ENCODE measurements at places on chromosomes 2 and 18.

DNA sequence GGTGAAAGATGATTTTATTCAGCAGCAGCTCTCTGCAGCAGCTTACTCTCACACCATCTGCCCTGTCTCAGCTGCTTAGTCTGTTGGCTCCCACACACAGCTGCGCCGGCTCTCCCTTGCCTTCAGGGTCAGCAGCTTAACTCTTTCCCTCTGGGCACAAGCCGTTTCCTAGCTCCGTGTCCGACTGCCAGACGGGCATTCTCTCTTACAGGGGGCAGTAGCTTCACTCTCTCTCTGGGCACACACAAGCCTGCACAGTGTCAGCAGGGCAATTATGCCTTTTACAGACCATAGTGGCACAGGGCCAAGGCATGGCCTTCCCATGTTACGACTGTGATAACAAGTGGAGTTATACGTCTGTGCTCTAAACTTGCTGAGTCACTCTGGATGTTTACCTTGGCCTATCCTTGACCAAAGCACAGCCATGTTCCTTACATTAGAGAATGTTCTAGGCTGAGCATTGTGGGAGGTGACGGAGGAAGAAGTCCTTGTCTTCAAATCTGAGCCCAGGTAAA lies 31.7 kb downstream of the PCARE start:
- DNase-seq, result no peak

DNA sequence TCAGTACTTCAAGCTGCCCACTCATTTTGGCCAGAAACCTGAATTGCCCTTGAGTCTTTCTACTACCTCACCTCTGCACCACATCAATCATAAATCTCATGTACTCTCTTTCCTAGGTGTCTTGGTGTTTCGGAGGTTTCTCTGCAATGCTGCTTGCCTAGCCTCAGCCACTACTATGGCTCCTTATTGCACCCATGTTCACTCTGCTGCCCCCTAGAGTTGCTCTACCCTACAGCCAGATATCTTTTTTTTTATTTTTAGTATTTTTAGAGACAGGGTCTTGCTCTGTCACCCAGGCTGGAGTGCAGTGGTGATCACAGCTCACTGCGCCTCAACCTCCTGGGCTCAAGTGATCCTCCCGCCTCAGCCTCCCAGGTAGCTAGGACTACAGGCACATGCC lies 413.0 kb downstream of the PTPRM start:
- no peak for DNase-seq

DNA sequence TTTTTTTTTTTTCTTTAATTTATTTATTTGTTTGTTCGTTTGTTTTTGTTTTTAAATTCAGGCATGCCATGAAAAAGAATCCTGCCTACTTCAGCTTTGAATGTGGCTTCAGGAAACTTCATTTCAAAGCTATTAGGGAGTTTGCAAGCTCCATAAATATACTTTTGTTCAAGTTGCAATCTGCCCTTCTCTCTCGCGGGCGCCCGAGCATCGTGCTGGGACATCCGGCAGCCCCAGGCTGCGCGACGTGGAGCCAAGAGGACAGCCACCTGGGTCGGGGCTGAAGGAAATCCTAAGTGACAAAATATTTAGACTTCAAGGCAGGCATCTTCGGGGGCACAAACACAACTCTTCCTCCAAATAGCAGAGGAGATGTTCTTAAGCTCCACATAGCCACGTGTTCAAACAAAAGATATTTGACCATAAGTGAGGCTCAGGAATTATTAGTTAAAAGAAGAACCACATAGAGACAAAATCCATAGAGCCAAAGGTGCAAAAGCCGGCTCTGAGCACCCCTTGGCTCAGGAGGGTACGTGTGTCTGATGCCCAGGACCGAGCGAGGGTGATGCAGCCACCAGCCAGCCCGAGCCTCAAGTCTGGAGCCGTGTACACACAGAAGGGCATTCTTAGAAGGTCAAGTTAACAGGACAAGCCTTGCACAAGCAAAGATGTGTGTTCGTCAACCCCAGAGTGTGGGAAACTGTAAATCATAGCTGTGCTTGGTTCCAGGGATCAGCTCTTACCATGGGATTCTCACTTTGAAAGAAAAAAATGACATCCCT lies 256.5 kb upstream of the SALL3 start:
- DNase-seq, result no peak

- no peak for DNase-seq
Observed at GRCh38 chr2:175630280-175631244, 371.5 kb downstream of the LNPK start.

DNA sequence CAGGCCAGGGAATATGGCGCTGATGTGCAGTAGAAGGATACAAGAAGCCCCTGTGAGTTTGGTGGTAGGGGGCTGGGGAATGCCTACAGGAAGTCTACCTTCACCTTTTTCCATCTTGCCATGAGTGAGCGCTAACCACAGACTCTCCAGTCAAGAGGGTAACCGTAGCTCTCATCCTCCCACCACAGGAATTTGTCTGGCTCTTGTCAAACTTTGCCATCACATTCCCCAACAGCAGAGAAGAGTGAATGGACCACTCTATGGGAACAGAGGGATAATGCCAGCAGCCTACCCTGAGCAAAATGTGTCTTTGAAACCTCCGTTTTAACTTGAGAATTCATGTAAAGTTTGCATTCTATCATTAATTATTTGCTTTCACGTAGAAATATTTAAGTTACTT lies 168.3 kb downstream of the NRP2 start:
- DNase-seq, result no peak

Measured in H54 (cell line).